ENCODE measurements at places on chromosomes 16 and 17. TPM values are rescaled to one million over a fixed set of nuclear protein-coding genes. Genes with fewer than 3 reads are reported as not detected.

Gene RUNDC3A
- total RNA-seq = 2.2 TPM

Gene ZG16
- not detected for total RNA-seq

Gene WNK4
- 14.9 TPM for total RNA-seq

Gene SULT1A4
- total RNA-seq = 18.8 TPM

Gene RASL10B
- total RNA-seq = 2.4 TPM

Gene PRR35
- 1.8 TPM for total RNA-seq

Gene ZDHHC1
- total RNA-seq = 23.6 TPM

Gene GPR142
- total RNA-seq = not detected

Gene CCDC200
- not detected for total RNA-seq

All from kidney (tissue), 22 donors.